ENCODE measurements at places on chromosomes 2 and 18. TPM values are rescaled to one million over a fixed set of nuclear protein-coding genes. Genes with fewer than 3 reads are reported as not detected.

ANKRD39 gene
- total RNA-seq = 16.6 TPM

SUMO1 gene
- 191 TPM for total RNA-seq

EMILIN2 gene
- 0.82 TPM for total RNA-seq

TACR1 gene
- total RNA-seq = 2.1 TPM

FOXD4L1 gene
- 0.64 TPM for total RNA-seq

AQP12A gene
- total RNA-seq = not detected

LYG2 gene
- total RNA-seq = not detected

GAD1 gene
- 1.2 TPM for total RNA-seq

GPR35 gene
- total RNA-seq = 0.62 TPM

MGAT5 gene
- 18.0 TPM for total RNA-seq

All from motor neuron (in vitro differentiated cells).